ENCODE measurements at places on chromosomes 6 and 20. TPM values are rescaled to one million over a fixed set of nuclear protein-coding genes. Genes with fewer than 3 reads are reported as not detected.

The C6orf58 gene
- 1.2 TPM for polyA plus RNA-seq

The OR5V1 gene
- polyA plus RNA-seq = not detected

The EFCAB8 gene
- not detected for polyA plus RNA-seq

The STMND1 gene
- 0.09 TPM for polyA plus RNA-seq

The CTNNBL1 gene
- 14.9 TPM for polyA plus RNA-seq

The SNRPB gene
- polyA plus RNA-seq = 96.8 TPM

The MUC22 gene
- polyA plus RNA-seq = not detected

The WFDC10B gene
- polyA plus RNA-seq = not detected

The GDAP1L1 gene
- polyA plus RNA-seq = 0.30 TPM

The LPIN3 gene
- polyA plus RNA-seq = 2.1 TPM

The WFDC12 gene
- polyA plus RNA-seq = not detected

The ERVFRD-1 gene
- not detected for polyA plus RNA-seq

The NT5DC1 gene
- 25.0 TPM for polyA plus RNA-seq

The MTFR2 gene
- polyA plus RNA-seq = 1.2 TPM

The SYTL3 gene
- polyA plus RNA-seq = 5.5 TPM

The CBFA2T2 gene
- polyA plus RNA-seq = 22.7 TPM

The EMILIN3 gene
- 28.1 TPM for polyA plus RNA-seq

The RAD21L1 gene
- polyA plus RNA-seq = not detected

The TINAG gene
- polyA plus RNA-seq = not detected

The MUCL3 gene
- polyA plus RNA-seq = not detected

The DDX43 gene
- polyA plus RNA-seq = not detected

The SNRPB2 gene
- polyA plus RNA-seq = 83.9 TPM

The OR12D3 gene
- polyA plus RNA-seq = not detected

The PSORS1C1 gene
- 0.85 TPM for polyA plus RNA-seq

The RSPO4 gene
- polyA plus RNA-seq = not detected

The CST4 gene
- polyA plus RNA-seq = not detected

All from muscle of arm (tissue), 14 donors.